ENCODE measurements at places on chromosomes 2 and 18. TPM values are rescaled to one million over a fixed set of nuclear protein-coding genes. Genes with fewer than 3 reads are reported as not detected.

GIGYF2 gene
- 23.3 TPM for total RNA-seq

PIEZO2 gene
- total RNA-seq = 25.4 TPM

AQP4 gene
- total RNA-seq = not detected

LRATD1 gene
- 0.64 TPM for total RNA-seq

FTCDNL1 gene
- total RNA-seq = not detected

ATP6V1C2 gene
- not detected for total RNA-seq

NOL4 gene
- total RNA-seq = not detected

RUFY4 gene
- not detected for total RNA-seq

TCF7L1 gene
- 1.4 TPM for total RNA-seq

AQP12B gene
- total RNA-seq = not detected

FBXO41 gene
- 2.5 TPM for total RNA-seq

VWC2L gene
- not detected for total RNA-seq

GPR35 gene
- not detected for total RNA-seq

GPBAR1 gene
- 0.26 TPM for total RNA-seq

SEPTIN10 gene
- 51.9 TPM for total RNA-seq

GAL3ST2 gene
- 0.64 TPM for total RNA-seq

APOB gene
- not detected for total RNA-seq

PDCD1 gene
- not detected for total RNA-seq

BMP10 gene
- total RNA-seq = not detected

EIF2AK3 gene
- total RNA-seq = 17.0 TPM

SLC16A14 gene
- 1.2 TPM for total RNA-seq

DNPEP gene
- total RNA-seq = 48.9 TPM

LYG1 gene
- not detected for total RNA-seq

TGIF1 gene
- total RNA-seq = 84.1 TPM

CYP26B1 gene
- total RNA-seq = 0.08 TPM

SNORC gene
- 6.8 TPM for total RNA-seq

CFAP53 gene
- total RNA-seq = 0.39 TPM

ROCK1 gene
- 25.2 TPM for total RNA-seq

SH2D6 gene
- not detected for total RNA-seq

TBR1 gene
- total RNA-seq = under 0.01 TPM

MFSD2B gene
- 0.13 TPM for total RNA-seq

PCARE gene
- not detected for total RNA-seq

ANKRD53 gene
- 1.3 TPM for total RNA-seq

UPP2 gene
- not detected for total RNA-seq

POTEF gene
- total RNA-seq = not detected

SEMA4C gene
- 49.0 TPM for total RNA-seq
